Chondrocyte (in vitro differentiated cells): ENCODE measurements at places on chromosomes 2 and 18. TPM values are rescaled to one million over a fixed set of nuclear protein-coding genes. Genes with fewer than 3 reads are reported as not detected.

DNA sequence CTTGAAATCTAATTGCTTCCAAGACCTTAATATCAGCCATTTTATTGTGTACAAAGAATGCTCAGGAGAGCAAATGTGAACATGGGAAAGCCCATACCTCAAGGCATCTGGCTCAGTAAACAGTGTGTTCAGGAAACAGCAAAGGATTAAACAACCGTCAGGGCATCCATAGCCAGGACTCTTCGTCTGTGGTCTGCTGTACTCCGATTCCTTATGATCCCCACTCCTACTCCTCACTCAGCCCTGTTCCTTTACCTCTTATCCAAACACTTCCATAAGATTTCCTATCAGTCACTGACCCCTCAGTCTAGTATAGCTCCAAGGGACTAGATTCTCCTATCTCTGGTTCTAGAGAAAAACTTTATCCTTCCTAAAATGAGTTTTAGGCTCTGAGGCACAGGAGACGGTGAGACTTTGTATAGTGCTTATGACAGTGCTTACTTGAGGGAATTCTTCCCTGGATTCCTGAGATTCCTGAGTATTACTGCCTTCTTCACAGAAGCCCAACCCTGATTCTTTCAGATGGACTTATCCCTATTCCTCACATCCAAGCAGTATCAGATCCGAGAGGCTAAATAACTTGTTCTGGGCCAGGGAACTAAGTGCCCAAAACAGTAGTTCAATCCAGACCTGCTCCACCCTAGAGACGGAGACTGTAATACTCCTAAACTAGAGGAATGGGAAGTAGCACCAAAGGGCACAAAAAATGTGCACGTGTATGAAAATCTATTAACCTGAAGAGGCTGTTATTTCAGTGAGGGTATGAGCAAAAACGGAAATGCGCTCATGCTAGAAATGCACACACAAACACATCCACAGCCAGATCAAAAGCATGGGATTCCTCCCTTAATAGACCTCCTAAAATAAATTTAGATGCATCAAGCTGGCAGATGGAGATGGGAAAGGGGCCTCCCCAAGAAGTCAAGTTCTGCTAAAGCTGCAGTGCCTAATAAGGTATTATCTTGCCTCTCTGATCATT is 42.1 kb upstream of the SIGLEC15 start:
- H3K27ac ChIP-seq, result peak overlapping the region; percentile 90
- H3K27me3 ChIP-seq, result no peaks in the 10 kb centered on the region
- H3K36me3 ChIP-seq, result no peaks in the 10 kb centered on the region
- DNase-seq, result no peak
- H3K4me1 ChIP-seq, result peaks cover 47% of the 10 kb centered on the region

DNA sequence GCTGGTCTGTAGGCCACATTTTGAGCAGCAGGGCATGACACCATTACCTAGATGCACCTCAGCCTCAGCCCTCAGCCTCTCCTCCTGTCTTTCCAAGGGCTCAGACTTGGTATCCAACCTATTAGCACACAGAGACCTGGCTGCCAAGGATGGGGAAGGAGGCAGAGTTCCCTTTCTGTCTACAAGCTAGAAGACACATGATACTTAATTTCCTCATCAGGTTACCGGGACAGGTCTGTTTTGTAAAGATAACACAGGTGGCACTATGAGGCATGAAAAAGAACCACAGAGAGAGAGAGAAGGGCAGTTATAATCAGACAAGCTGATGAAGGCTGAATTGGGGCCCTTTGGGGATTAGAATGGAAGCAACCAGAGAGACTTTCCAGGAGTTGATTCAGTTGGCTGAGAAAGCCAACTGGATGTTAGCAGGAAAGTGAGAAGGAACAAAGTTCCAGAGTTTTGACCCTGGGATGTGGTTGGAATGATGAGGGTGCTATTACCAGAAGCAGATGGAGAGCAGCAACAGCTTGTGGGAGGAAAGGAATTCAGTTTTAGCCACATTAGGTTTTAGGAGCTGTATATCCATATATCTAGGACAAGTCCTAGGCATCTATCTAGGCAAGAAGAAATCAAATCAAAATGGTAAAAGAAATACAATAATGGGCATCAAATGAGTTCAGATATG is 46.0 kb upstream of the RMND5A start:
- peaks cover 8% of the 10 kb centered on the region for H3K27me3 ChIP-seq
- H3K4me3 ChIP-seq, result no peak overlapping the region
- no peak overlapping the region for H3K27ac ChIP-seq
- peaks cover 4% of the 10 kb centered on the region for H3K36me3 ChIP-seq

DNA sequence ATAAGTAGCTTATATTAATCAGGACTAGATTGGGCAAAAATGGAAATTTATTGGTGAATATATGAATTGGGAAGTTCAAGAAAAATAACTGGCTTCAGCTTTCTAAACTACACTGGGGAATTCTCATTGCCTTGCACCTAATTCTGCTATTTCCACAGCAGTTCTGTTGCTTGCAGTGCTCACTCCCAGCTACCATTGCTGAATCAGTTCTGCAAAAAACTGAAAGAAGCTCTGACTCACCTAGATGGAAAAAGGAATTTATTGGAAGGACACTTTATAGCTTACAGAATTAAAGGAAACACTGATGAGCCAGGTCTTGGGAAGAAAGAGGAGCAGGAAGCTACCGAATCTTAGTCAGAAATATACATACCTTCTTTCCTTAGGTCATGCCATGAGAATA is 60.3 kb upstream of the ACVR1 start:
- DNase-seq, result no peak
- peaks cover 4% of the 10 kb centered on the region for H3K36me3 ChIP-seq
- no peak overlapping the region for H3K4me3 ChIP-seq
- H3K27me3 ChIP-seq, result peaks cover 18% of the 10 kb centered on the region
- peaks cover 2% of the 10 kb centered on the region for H3K4me1 ChIP-seq

GRCh38 chr2:231015478-231015877 is 19.6 kb downstream of the SPATA3 start:
- H3K4me1 ChIP-seq, result no peaks in the 10 kb centered on the region
- no peak for DNase-seq
- no peak overlapping the region for H3K4me3 ChIP-seq
- H3K27me3 ChIP-seq, result peaks cover 18% of the 10 kb centered on the region
- H3K36me3 ChIP-seq, result no peaks in the 10 kb centered on the region

Gene IL36G
- total RNA-seq, result not detected in 3 replicates

Gene CYP26B1
- total RNA-seq, result 2.7 to 4.9 TPM (median 4.7 TPM) in 3 replicates

DNA sequence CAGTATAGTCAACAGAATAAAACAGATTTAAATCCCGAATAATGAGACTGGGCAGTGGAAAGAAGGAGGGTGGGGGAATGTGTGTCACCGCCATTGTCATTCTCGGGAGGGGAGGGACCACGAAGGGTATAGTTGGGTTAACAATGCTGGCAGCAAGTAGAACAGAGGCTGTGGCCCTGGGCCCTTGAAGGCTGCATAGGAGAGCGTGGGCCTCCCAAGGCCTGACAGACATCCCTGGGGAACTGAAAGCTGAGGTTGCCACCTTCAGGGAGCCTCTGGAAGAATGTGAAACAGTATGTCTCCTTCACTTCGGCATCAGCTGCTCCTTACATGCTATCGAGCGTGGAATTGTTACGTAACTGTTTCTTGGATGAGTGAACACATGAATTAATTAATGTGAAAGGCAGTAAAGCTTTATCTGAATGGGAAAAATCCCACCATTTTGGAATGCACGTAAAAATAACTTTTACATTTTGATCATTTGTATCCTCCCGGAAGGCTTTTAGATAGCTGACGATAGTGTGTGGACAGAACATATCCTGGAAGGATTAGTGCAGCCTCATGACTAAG is 92.8 kb upstream of the TTC39C start:
- no peak overlapping the region for H3K4me3 ChIP-seq
- H3K4me1 ChIP-seq, result peaks cover 4% of the 10 kb centered on the region
- no peak overlapping the region for H3K27ac ChIP-seq
- no peaks in the 10 kb centered on the region for H3K36me3 ChIP-seq
- peaks cover 16% of the 10 kb centered on the region for H3K27me3 ChIP-seq

- no peaks in the 10 kb centered on the region for H3K36me3 ChIP-seq
- H3K4me3 ChIP-seq, result no peak overlapping the region
- peaks cover 10% of the 10 kb centered on the region for H3K4me1 ChIP-seq
- no peak for DNase-seq
Observed at GRCh38 chr2:233031556-233032500, 644 bp upstream of the NEU2 start.

- H3K4me3 ChIP-seq, result no peak overlapping the region
- H3K4me1 ChIP-seq, result no peaks in the 10 kb centered on the region
- no peak overlapping the region for H3K27ac ChIP-seq
- no peaks in the 10 kb centered on the region for H3K36me3 ChIP-seq
- peaks cover 16% of the 10 kb centered on the region for H3K27me3 ChIP-seq
Observed at GRCh38 chr2:74702001-74702715, 48.1 kb downstream of the SEMA4F start.

Gene GYPC
- total RNA-seq, result 29.1 to 48.6 TPM (median 46.4 TPM) in 3 replicates

DNA sequence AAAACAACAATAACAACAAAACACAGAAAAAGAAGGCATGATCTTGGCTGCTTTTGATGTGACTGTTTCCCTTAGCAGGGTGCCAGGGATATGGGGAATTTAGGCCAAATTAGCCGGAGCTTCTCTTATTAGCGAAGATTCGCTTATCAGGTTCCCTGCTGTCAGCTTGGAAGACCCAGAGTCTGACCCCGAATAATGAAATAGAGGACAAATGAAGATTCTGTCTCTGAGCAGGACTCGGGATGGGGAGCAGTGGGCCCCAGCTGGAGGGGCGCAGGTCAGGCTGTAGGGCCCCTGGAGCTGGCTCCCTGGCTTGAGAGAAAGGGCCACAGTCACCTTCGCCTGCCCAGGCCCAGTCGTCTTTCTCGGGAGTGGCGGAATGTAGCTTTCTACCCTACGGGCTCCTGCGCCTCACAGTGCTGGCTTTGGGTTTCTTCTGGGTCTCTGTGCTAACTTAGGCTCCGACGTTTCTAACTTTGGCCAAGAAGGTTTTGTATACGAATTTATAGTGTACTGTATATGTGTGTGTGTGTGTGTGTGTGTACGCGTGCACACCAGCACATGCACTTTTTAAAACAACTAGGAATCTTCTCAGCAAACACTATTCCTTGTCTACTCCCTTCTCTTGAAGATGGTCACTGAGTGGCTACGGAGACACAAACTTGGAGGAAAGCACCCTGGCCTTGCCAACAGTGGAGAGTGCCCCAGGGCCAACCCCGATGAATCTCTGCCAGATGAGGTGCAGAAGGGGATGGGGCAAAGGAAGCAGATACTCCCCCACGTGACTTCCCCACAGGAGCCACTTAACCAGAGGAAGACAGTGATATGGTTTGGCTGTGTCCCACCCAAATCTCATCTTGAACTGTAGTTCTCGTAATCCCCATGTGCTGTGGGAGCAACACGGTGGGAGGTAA is 195.6 kb upstream of the COPS8 start:
- DNase-seq, result no peak
- H3K36me3 ChIP-seq, result no peaks in the 10 kb centered on the region
- H3K4me3 ChIP-seq, result no peak overlapping the region
- H3K27me3 ChIP-seq, result no peaks in the 10 kb centered on the region

Gene RGPD4
- 0.08 to 0.12 TPM (median 0.10 TPM) in 3 replicates for total RNA-seq
